IMR-90 (cell line): ENCODE measurements at places on chromosomes 16 and 17.

DNA sequence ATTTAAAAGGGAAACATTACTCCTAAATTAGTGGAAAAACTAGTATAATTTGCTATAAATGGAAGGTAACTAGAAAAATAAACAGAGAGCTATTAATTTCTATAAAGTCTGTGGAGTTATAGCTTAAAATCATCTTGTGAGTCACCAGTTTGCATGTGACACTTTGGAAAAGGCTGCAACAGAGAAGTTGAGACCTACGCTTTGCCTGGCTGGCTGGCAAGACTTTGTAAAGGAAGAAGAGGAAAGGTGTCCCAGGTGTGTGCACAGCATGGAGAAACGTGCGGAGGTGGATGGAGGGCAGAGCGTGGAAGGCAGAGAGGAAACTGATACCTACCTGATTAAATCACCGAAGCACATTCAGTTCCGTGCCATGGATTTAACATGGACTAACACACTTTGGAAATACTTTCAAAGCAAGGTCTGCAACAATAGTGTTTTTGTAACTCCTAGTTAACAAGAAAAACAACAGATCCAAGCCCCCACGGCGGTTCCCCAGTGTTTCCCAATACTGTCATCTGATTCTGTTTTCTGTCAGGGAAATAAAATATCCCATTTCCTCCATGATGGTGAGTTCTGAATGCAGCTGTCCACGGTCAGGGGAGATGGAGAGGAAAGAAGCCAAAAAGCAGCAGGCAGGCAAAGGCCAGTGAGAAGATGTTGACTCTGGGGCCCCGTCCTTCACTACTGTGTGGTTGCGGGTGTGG, 134.8 kb downstream of the XYLT1 start:
- peak; percentile 19 for DNase-seq

DNA sequence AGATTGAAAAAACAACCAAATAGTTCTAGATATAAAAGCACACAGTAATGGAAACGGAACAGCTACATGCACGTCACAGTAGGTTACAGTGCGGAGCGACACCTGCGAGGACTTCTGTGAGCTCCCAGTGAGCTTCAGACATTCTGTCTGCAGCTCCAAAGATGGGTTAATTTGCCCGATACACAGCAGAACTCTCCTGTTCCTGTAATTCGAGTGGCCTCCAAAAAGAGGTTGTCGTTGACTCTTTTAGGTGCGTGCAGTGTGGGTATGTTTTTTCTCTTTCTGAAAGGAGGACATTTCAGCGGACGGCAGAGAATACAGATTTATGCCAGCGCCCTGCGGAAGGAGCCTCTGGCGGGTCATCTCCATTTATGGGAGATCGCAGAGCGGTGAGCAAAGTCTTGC, 2.9 kb downstream of the OR1F1 start:
- no peak for DNase-seq

DNA sequence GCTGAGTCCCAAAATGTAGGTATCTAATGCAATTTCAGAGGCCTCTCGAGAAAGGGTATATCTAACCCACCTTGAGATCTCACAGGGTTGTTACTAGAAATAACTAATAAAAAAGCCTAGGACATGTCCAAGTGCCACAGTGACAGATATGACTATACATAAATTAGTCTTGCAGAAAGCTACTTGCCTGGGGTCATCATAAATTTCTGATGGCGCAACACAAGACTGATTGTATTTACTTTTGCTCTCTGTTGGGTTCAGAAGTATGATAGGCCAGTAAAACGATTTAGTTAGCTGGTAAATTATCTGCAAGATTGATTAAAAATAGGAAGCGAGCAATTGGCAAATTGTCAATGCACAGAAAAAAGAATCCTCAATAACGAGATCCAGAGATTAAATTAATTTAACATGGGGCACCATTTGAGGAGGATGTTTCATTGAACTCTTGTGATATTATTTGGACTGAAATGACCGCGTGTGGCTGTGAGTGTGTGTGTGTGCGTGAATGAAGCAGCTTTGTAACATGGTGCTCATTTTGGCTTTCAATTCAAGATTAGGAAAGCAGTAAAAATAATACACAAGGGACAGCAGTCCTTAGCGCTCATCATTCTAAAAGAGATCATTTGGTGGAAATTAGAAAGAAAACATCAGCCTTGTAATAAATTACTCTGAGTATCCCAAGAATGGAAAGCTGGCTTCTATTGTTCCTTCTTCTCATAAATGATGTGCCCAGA, 157.4 kb upstream of the ZFHX3 start:
- DNase-seq: no peak

GRCh38 chr16:72066747-72067146, 3.7 kb downstream of the HPR start:
- peak; percentile 64 for DNase-seq

DNA sequence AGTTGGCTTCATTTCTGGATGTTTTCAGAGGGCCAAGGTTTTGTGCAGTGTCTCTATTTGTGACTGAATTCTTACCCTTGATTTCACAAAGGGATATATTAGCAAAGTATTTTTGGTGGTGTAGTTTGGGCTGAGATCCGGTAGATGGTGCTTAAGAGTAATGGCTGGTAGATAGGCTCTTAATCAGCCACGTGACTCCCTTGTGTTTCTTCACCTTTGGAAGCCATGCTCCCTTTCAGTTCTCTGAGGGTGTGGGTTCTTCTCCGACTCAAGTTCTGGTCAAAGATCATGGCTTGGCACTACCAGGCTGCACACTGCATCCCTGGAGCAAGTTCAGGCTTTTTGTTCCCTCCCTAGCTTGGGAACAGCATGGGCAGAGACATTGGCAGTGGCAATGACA, 887.3 kb downstream of the CDH8 start:
- no peak for DNase-seq

GRCh38 chr17:4536259-4536741, 18.9 kb downstream of the MYBBP1A start:
- no peak for DNase-seq

DNA sequence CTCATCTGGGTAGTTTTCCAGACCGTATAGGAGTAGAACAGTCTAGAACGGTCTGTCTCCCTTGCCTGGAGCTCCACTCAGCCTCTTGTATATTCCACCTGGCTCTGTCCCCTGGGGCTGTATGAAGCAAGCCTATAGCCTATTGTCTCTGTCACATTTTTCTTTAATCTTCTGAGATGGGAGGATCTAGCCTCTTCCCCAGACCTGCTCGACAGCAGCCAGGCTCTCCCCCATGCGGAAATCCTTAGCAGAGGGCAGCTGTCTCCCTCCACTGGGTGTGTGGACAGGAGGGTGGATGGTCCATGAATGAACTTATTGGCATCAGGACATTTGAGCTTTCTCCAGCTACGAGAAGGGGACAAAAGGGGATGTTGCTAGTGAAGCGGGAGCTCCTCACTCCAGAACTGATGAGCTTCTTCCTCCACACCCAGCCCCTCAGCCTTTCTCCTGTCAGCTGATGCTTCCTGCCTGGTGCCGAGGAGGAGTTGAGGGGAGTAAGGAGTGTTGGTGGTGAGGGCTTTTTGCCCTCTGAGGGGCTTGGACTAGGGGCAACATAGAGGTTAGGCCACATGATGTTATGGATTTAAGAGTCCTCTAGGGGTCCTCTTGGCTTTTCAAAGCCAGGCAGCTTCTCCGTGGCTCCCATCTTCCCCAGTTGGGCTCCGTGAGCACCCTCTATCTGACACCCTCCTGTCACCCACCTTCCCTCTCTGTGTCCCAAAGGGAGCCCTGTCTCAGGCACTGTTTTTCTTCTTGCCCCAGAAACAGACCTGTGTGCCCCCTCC, 28.0 kb downstream of the ARHGAP23 start:
- DNase-seq: no peak

GRCh38 chr16:75265911-75266701, 14.7 kb upstream of the BCAR1 start:
- DNase-seq: peak; percentile 47

GRCh38 chr17:78458736-78459335, 80.4 kb downstream of the PGS1 start:
- DNase-seq: no peak

- peak; percentile 70 for DNase-seq
Observed at GRCh38 chr16:3745751-3746355, 28.5 kb upstream of the TRAP1 start.

DNA sequence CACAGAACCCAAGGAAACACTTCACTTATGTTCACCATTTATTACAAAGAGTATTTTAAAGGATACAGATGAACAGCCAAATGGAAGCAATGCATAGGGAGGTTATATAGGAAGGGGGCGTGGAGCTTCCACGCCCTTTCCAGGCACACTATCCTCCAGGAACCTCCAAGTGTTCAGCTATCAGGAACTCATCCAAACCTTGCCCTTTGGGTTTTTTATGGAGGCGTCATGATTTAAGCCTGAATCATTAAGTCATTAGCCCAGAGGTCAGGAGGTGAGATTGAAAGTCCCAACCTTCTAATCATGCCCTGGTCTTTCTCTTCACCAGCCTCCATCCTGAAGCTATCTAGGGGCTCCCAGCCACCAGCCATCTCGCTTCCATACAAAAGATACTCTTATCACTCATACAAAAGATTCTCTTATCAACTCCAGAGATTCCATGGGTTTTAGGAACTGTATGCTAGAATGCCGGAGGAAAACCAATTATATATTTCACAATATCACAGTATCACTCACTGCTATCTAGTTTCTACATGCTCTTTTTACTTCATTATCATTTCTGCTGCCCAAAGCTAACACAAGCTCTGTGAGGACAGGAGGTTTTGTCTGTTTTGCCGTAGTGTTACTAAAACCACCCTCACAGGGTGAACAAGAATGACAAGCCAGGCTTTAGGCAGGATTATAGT, 213.4 kb downstream of the SLC39A11 start:
- DNase-seq: no peak

- no peak for DNase-seq
Observed at GRCh38 chr17:76543826-76544545, 4.1 kb downstream of the PRCD start.

GRCh38 chr17:41639492-41640473, 15.4 kb upstream of the KRT17 start:
- DNase-seq: peak; percentile 19

DNA sequence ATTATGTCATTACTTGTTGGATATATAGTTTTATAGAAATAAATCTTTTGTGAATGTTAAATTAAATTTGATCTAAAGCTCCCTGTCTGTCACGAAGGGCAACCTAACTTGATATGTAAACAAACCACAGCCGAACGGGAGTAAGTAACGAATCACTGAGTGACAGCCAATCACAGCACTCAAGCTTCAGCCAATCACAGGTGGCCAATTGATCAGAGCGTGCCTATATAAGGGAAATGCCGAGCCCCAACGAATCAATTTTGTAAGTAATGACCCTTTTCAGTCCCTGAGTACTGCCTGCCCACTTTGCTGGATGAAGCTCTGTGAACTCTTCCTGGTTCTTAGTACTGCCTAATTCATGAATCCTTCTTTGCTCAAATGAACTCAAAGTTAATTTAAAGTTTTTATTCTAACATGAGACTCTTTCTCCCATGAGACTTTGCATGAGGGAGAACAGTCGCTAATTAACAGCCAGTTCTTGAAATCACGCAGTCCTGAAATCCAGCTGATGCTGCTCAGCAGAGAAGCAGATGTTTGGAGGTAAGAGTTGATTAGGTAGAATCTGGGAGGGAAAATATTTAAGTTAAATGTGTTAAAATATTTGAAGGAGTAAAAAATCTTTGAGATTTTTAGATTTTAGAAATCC, 302.2 kb downstream of the CNTNAP4 start:
- DNase-seq: no peak

DNA sequence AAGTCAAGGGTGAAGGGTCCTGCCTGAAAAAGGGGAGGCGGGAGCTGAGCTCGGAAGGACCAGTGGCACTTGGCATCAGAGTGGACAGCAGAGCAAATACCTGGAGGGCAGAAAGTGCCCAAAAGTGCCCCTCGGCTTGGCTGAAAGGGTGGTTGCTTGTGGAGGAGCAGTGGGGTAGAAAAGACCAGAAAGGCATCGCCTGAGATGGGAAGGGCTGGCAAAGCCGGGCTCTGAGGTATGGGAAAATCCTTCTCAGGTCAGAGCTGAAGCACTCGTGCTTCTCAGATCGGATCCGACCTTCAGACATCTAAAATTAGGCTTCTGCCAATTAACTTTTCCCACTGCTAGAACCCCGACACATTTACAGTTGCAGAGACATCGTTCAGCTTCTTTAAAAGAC, 1.5 kb upstream of the RPL38 start:
- DNase-seq: no peak

DNA sequence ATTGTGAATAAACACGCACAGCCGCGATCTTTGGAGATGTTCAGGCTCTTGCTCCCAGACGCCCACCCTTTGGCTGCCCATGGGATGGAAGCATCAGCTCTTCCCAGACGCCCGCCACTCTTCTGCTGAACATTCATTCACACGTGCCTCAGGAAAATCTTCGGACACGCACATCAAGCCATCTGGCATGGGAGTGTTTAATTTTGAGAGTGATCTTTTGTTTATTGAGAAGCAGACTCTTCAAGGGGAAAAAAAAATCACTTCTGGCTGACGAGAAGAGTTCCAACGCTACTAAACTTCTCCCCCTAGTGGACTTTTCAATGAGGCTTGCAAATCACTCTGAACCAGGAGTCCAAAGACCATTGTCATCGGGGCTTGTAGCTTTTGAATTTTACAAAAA, 62.0 kb upstream of the NUDT7 start:
- peak; percentile 52 for DNase-seq

GRCh38 chr17:37180376-37180775, 195.4 kb upstream of the C17orf78 start:
- DNase-seq: peak; percentile 39

- DNase-seq: no peak
Observed at GRCh38 chr17:13753154-13753553, 151.4 kb upstream of the HS3ST3A1 start.

GRCh38 chr17:59527325-59527917, 38.0 kb upstream of the DHX40 start:
- DNase-seq: no peak
